Stimulated activated CD4-positive, alpha-beta T cell treated with anti-CD3 and anti-CD28 coated beads, Interleukin-4, amount 100 ng/mL, for 4 hours (primary cell): ENCODE measurements at places on chromosomes 1 and 21.

GRCh38 chr1:91569411-91570119 lies 68.9 kb downstream of the CDC7 start:
- no peak for DNase-seq

DNA sequence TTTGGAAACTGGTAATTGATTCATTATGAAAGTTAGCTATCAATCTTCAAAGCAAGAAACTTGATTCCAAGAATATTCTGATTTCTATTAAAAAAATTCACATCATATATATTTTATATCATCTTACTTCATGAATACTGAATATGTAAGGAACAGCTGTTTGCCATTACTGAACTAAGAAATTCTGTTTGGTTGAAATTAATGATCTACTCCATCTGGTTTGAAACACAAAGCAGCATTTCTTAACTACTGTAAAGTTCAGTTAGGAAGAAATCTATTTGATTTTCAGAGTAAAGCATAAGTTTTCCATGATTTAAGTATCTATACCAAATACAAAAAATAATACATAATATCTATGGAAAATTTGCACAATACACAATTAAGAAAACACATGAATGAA lies 66.0 kb upstream of the SCYL3 start:
- no peak for DNase-seq

DNA sequence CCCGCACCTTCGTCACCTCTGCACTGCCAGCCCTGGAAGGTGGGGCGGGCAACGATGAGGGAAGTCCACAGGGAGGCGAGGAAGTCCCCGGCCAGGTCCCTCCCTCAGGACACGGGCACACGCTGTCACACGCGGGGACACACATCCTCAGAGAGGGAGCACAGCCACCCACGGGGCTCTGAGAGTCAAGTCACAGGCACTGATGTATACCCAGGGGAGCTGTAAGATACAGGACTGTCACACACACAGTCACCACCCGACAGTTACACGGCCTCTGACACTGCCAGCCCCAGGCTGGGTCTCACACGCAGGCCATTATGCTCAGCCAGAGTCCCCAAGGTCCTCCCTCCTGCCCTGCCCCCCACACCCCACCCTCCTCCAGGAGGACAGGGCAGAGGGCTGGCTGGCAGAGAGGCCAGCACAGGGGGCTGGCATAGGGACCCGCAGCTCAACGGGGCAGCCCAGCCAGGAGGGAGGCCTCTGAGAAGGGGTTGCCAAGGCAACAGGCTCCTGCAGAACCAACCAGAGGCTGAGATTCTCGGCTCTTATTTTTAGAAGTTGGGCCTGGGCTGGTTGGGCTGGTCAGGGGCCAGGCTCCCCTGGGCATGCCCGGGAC lies 17.7 kb upstream of the ADGRB2 start:
- no peak for DNase-seq

- DNase-seq, result no peak
Observed at GRCh38 chr1:111218701-111219556, 8.6 kb upstream of the CHI3L2 start.

GRCh38 chr1:82337635-82338034 lies 536.9 kb downstream of the ADGRL2 start:
- DNase-seq, result no peak

GRCh38 chr1:9466780-9467758 lies 72.2 kb upstream of the SLC25A33 start:
- DNase-seq, result no peak

- DNase-seq, result no peak
Observed at GRCh38 chr21:45972716-45973474, 8.7 kb upstream of the COL6A1 start.

GRCh38 chr1:168420177-168420576 lies 123.6 kb downstream of the XCL2 start:
- no peak for DNase-seq

DNA sequence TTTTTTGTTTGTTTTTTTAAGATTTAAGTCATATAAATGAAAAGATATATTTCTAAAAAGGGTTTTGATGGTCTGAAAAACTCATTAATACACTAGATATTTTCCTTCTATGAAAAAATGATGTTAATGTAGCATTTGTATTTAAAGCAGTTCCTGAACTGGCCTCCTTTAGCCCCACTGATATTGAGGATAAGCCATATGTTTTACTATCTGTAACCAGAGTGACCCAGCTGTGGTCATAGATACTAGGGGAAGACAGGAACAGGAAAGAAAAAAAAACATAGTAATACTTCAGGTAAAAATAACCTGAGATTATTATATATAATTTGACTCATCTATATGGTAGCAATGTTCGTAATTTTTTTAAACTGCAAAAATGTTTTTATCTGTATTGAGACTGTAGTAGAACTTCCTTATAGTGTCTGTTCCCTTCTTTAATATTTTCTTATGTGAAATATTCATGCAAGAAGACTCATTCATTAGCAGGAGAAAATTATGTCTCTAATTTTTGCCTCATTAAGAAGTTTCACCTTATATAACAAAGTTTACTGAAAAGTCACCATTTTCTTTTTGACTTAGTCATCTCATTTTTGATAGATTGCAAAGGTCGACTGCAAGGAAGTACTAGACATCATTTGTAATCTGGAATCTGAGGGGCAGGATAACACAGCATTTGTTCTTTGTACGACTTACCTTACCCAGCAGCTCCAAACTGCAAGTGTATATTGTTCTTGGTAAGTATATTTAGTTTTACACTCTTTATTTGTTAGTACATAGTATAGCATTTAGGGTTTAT lies 25.6 kb upstream of the TMCO2 start:
- DNase-seq, result no peak

DNA sequence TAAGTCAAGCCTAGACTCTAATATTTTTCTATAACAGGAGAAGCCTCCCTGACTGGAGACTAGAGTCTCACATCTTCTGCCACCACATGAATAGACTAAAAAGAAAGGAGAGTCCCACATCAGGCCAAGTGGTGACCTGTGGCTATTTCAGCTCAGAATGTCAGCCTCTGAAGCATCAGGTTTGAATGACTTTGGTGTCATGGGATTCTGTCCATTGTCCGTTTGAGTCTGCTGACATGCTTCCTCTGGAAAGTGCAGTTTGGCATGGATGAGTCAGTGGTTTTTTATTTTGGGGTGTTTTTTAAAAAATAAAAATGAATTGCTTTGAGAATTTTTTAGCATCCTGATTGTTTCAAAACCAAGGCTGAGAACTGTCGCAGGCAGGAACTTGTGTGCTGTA lies 19.5 kb downstream of the DYRK3 start:
- no peak for DNase-seq

GRCh38 chr1:151475175-151475574 lies 15.9 kb upstream of the POGZ start:
- no peak for DNase-seq

DNA sequence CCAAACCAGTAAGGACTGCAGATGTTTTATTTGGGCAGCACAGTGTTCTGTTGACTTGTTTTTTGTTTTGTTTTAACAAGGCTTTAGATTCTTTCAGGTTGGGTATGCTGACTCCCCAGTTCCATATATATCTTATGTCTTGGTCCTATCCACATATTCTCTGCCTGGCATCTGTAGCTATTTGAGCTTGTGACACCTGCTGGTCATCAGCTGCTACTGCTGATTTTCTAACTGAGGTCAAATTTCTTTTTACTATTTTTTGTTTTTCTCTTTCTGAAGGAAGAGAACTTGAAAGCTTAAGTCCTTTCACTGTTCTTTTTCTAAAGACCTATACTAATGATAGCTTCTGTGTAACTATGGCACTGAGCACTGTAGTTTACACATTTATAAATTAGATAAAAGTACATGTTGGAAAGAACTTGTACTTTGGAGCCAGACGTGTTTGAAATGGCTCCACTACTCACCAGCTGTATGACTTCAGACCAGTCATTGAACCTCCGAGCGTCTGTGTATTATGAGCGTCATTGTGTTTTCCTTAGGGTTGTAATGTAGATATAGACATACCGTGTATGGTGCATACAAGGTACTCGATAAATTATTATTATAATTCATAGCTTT lies 109.4 kb downstream of the NRDC start:
- DNase-seq, result no peak

GRCh38 chr1:222187566-222188332 lies 360.2 kb downstream of the HHIPL2 start:
- no peak for DNase-seq

- DNase-seq, result no peak
Observed at GRCh38 chr1:203361945-203362719, 11.2 kb upstream of the FMOD start.
